ENCODE measurements at places on chromosomes 1 and 21.
A peak's percentile ranks its signal among the peaks of the same experiment; 100 is the strongest.

GRCh38 chr1:233253832-233254331 is 41.6 kb downstream of the PCNX2 start:
- DNase-seq, result no peak
- H3K27me3 ChIP-seq, result no peaks in the 10 kb centered on the region
- H3K36me3 ChIP-seq, result peaks cover 34% of the 10 kb centered on the region
- H3K4me1 ChIP-seq, result no peaks in the 10 kb centered on the region
- H3K27ac ChIP-seq, result no peak overlapping the region
- H3K4me3 ChIP-seq, result no peak overlapping the region

DNA sequence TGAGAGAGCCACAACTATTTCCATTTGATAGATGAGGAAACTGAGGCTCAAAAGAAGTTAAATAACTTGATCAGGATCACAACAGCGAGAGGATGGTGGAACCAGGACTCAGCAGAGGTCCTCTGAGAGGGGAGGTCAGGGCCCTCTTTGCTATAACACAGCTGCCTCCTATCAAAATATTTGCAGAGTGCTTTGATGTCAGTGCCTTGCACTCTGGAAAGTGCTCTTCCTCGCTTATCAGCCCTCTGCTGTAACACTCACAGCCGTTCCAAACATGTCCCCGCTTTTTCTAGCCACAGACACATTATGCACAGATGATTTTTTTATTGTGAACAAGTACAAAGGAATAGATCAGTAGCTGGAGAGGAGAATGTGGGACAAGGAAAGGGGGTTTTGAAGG is 71.8 kb upstream of the ARHGAP29 start:
- no peak overlapping the region for H3K4me3 ChIP-seq
- DNase-seq, result no peak
- H3K4me1 ChIP-seq, result no peaks in the 10 kb centered on the region
- no peak overlapping the region for H3K27ac ChIP-seq
- peaks cover 3% of the 10 kb centered on the region for H3K27me3 ChIP-seq

GRCh38 chr1:192973988-192974387 is 85.2 kb downstream of the UCHL5 start:
- H3K4me3 ChIP-seq, result no peak overlapping the region
- no peaks in the 10 kb centered on the region for H3K27me3 ChIP-seq
- no peaks in the 10 kb centered on the region for H3K36me3 ChIP-seq
- DNase-seq, result no peak

DNA sequence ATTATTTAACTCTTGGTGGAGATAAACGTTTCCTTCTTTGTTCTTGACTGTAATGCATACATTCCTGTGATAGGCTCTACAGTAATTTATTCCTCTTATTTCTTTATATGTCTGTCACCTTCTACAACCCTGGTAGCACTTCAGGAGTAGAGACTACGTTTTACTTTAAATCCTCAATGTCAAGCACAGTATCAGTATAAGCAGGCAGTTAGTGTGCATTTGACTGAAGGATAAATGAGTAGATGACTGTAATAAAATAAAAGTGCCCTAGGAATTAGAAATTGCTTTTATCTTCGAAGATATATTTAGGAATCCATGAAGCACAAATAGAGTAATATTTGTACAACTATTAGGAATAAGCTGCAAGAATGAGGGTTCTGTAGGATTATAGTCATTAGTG is 599.6 kb upstream of the PRMT6 start:
- no peak for DNase-seq
- no peaks in the 10 kb centered on the region for H3K27me3 ChIP-seq

- H3K4me1 ChIP-seq, result no peaks in the 10 kb centered on the region
- no peak overlapping the region for H3K27ac ChIP-seq
- no peak overlapping the region for H3K4me3 ChIP-seq
- H3K27me3 ChIP-seq, result no peaks in the 10 kb centered on the region
- DNase-seq, result no peak
- H3K36me3 ChIP-seq, result no peaks in the 10 kb centered on the region
These were observed 407.9 kb downstream of the ZP4 start for GRCh38 chr1:237482777-237483176.

- H3K27ac ChIP-seq, result no peak overlapping the region
- no peak for DNase-seq
- no peaks in the 10 kb centered on the region for H3K36me3 ChIP-seq
- H3K4me3 ChIP-seq, result no peak overlapping the region
- no peaks in the 10 kb centered on the region for H3K4me1 ChIP-seq
These were observed 1.5 kb downstream of the RGS7 start for GRCh38 chr1:241355311-241356010.

GRCh38 chr1:164765557-164765956 is 206.6 kb downstream of the PBX1 start:
- H3K4me1 ChIP-seq, result no peaks in the 10 kb centered on the region
- no peaks in the 10 kb centered on the region for H3K27me3 ChIP-seq
- no peak for DNase-seq
- no peak overlapping the region for H3K4me3 ChIP-seq
- H3K36me3 ChIP-seq, result no peaks in the 10 kb centered on the region
- no peak overlapping the region for H3K27ac ChIP-seq

DNA sequence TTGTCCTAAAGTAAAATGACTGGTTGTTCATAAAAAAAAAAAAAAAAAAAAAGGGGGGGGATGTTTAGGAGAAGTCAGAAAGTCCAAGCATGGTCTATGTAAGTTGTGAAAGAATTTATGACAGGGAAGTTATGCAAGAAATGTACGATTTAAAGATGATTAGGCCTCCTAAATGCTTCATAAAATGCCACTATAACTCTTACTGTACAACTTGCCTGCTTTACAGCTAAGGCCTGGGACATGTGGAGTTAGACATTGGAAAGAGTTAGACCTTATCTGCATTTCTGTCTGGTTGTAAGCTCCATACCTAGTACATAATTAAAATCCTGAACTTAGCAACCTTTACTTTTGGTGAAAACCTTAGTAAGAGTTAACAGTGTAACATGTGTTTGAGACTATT is 150.0 kb downstream of the TPR start:
- H3K27me3 ChIP-seq, result no peaks in the 10 kb centered on the region
- H3K4me3 ChIP-seq, result no peak overlapping the region
- H3K27ac ChIP-seq, result no peak overlapping the region
- no peaks in the 10 kb centered on the region for H3K36me3 ChIP-seq
- no peaks in the 10 kb centered on the region for H3K4me1 ChIP-seq

DNA sequence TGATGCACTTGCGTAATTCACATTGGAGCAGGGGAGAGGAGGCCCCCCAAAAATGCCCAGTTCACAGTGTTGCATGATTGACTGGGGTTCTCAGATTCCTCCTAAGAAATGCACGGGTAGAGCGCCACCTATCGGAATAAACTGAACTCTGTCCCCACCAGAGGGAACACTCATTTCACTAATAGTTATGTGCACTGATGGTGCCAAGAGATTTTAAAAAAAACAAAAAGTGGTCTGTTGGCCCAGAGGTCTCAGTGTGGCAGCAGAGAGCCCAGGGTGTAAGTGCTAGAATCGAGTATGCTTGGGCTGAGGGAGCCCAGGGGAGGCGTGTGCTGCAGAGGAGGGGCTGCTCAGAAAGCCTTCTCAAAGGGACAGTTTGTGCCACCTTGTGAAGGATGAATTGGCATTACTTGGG is 6.9 kb downstream of the PINK1 start:
- no peaks in the 10 kb centered on the region for H3K4me1 ChIP-seq
- DNase-seq, result peak; percentile 54
- H3K27ac ChIP-seq, result no peak overlapping the region
- no peaks in the 10 kb centered on the region for H3K27me3 ChIP-seq

DNA sequence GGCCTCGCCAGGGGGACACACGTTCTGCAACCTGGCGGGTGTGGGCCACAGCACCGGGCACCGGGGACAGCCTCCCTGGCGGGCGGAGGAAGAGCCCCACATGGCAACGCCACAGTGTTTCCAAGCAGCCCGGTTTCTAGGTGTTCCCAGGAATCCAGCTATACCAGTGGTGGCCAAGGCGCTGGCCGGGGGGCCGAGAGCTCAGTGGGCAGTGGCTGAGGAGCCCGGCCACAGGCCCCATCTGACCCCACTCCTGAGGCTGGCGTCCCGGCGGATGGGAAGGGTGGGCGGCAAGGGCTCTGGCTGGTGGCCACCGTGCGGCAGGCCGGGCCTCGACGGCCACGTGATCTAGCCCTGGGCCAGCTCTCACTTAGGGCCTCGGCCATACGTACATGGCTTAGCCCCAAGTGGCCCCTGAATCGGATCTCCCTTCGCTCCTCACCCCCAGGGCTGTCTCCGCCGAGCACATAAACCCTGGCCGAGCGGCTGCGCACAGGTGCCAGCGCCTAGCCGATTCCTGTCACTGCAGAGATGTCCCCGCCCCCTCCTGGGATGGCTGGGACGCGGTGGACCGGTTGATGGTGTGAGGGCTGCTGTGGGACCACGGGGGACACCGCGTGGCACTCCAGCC is 68.7 kb downstream of the MORN1 start:
- no peaks in the 10 kb centered on the region for H3K27me3 ChIP-seq
- no peaks in the 10 kb centered on the region for H3K4me1 ChIP-seq
- no peaks in the 10 kb centered on the region for H3K36me3 ChIP-seq
- no peak overlapping the region for H3K27ac ChIP-seq

DNA sequence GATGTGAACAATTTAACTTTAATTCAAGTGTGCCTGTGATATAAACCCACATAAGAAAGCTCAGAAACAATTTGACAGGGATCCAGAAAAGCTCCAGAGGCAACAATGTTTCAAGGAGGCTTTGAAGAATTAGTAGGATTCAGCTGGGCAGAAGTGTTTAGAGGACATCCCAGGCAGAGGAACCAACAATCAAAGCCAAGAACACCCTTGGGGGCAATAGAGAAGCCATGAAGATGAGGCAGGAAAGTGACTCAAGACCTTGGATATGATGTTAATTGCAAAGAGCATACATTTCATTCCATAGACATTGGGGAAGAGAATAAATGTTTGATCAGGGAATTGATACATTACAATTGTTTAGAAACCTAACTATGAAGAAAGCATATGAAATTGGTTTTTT is 280.3 kb downstream of the LTN1 start:
- no peaks in the 10 kb centered on the region for H3K27me3 ChIP-seq
- H3K36me3 ChIP-seq, result no peaks in the 10 kb centered on the region
- H3K4me3 ChIP-seq, result no peak overlapping the region
- DNase-seq, result no peak
- H3K4me1 ChIP-seq, result no peaks in the 10 kb centered on the region
- no peak overlapping the region for H3K27ac ChIP-seq

DNA sequence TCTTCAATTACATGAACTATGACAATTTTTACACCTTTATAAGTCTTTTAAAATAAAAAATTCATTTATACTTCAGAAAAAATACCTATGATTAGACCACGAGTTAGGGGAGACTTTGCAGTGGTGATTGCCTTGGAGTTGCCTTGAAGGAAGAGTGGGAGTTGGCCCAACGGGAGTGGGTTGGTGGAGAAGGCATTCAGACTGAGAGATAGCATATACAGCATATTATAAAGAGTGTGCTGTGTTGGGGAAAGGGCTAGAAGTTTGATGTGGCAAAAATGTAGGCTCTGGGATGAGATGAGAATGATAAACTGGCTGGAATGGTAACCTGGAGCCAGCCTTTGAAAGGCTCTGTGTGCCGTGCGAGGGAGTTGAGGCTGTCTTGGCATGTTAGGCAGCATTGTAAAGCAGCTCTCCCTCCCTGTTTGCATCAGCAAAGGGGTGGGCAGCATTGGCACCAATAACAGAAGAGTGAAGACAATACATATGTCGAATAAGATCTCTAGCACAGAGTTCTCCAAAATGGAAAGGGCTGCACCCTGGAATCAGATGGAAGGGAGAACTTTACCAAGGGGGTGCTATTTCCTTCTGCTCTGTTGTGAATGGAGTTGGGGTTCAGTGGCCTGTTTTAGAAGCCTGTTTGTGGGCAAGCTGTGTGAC is 24.4 kb downstream of the MPZL1 start:
- no peaks in the 10 kb centered on the region for H3K4me1 ChIP-seq
- no peaks in the 10 kb centered on the region for H3K27me3 ChIP-seq
- no peaks in the 10 kb centered on the region for H3K36me3 ChIP-seq

DNA sequence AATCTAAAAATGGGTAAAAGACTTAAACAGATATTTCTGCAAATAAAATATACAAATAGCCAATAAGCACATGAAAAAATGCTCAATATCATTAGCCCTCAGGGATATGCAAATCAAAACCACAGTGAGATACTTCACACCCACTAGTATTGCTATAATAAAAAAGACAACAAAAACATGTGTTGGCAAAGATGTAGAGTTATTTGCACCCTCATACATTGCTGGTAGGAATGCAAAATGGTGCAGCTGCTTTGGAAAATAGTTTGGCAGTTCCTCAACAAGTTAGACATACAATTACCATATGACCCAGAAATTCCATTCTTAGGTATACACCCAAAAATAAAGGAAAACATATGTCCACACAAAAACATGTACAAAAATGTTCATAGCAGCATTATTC is 30.2 kb downstream of the ZZZ3 start:
- H3K4me1 ChIP-seq, result peaks cover 6% of the 10 kb centered on the region
- H3K27ac ChIP-seq, result no peak overlapping the region
- no peaks in the 10 kb centered on the region for H3K27me3 ChIP-seq

GRCh38 chr1:218760601-218761570 is 412.8 kb upstream of the LYPLAL1 start:
- no peak for DNase-seq
- no peak overlapping the region for H3K27ac ChIP-seq
- H3K36me3 ChIP-seq, result no peaks in the 10 kb centered on the region
- H3K4me3 ChIP-seq, result no peak overlapping the region

GRCh38 chr1:93079685-93080141 is 630 bp downstream of the MTF2 start:
- no peaks in the 10 kb centered on the region for H3K36me3 ChIP-seq
- DNase-seq, result peak; percentile 3
- H3K27ac ChIP-seq, result peak overlapping the region; percentile 96
- no peaks in the 10 kb centered on the region for H3K27me3 ChIP-seq
- peaks cover 46% of the 10 kb centered on the region for H3K4me1 ChIP-seq

- no peaks in the 10 kb centered on the region for H3K27me3 ChIP-seq
- H3K4me1 ChIP-seq, result peaks cover 6% of the 10 kb centered on the region
- no peak overlapping the region for H3K27ac ChIP-seq
- H3K36me3 ChIP-seq, result no peaks in the 10 kb centered on the region
- DNase-seq, result no peak
- no peak overlapping the region for H3K4me3 ChIP-seq
These were observed 10.4 kb upstream of the BCAR3 start for GRCh38 chr1:93692026-93692425.

GRCh38 chr1:27150183-27150582 is 4.7 kb downstream of the SLC9A1 start:
- H3K36me3 ChIP-seq, result no peaks in the 10 kb centered on the region
- H3K4me3 ChIP-seq, result no peak overlapping the region
- peaks cover 63% of the 10 kb centered on the region for H3K4me1 ChIP-seq
- no peak for DNase-seq

DNA sequence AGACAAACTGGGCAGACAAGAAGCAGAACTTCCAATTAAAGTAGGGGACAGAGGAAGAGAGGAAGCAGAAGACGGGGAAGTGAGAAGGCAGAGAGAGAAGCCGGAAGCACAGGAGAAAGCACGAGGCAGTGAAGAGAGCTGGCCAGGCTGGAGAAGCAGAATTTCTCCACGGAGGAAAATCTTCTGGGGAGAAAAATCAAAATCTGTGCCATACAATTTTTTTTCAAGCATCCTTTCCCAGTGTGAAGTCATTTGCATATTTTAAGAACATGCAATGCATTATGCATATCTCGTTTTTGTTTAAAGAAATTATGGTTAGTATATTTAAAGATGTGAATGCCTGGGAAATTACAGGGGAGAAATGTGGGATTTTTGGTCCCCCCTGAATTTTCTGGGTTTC is 7.3 kb upstream of the CAMK2N1 start:
- no peak for DNase-seq
- no peaks in the 10 kb centered on the region for H3K27me3 ChIP-seq
- no peaks in the 10 kb centered on the region for H3K36me3 ChIP-seq
- no peak overlapping the region for H3K27ac ChIP-seq
- peaks cover 9% of the 10 kb centered on the region for H3K4me1 ChIP-seq
- no peak overlapping the region for H3K4me3 ChIP-seq

- no peaks in the 10 kb centered on the region for H3K4me1 ChIP-seq
- H3K27ac ChIP-seq, result no peak overlapping the region
- H3K27me3 ChIP-seq, result no peaks in the 10 kb centered on the region
These were observed 31.3 kb upstream of the RNF186 start for GRCh38 chr1:19846338-19846737.

Measured in CD4-positive, alpha-beta memory T cell (primary cell).